ENCODE measurements at places on chromosomes 11 and 22. TPM values are rescaled to one million over a fixed set of nuclear protein-coding genes. Genes with fewer than 3 reads are reported as not detected.

DNA sequence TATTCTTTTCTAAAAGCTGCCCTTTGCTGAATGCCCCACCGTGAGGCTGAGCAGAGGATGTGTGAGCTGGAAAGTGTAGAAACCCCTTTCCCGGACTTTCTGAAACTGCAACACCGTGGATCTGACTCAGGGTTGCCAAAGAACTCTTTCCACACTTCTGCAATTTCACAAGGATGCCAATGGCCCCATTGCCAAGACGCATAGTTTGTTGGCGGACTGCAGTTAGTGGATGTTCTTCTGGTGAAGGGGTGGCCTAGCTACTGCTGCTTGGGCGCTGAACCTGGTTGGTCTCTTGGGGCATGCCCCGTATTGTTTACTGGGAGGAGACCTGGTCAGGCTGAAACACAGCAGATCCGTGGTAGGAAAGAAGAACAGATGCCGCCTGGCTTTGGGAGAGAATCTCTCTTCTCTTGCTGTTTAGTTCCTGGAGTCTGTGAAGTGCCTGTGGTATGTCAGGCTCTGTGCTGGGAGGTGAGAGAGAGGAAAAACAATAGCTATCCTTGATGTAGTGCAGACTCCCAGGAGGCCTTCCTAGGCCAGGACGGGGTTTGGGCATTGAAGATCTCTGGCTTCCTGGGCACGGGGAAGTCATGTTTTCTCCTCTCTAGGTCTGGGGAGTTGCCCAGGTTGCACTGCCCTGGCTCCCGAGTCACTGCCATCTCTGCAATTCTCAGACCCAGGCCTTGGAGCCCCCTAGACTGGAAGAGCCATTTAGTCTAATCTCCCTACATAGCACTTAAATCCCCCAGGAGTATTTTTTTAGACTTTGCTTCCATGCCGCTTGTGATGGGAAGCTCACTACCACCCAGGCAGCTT, 26.9 kb downstream of the CD82 start:
- peak; percentile 79 for DNase-seq
- peak overlapping the region; percentile 43 for H3K4me3 ChIP-seq
- H3K4me1 ChIP-seq: peaks cover 56% of the 10 kb centered on the region

- no peak overlapping the region for H3K4me3 ChIP-seq
- DNase-seq: no peak
- H3K36me3 ChIP-seq: no peaks in the 10 kb centered on the region
Measured at GRCh38 chr22:22882033-22882717, 5.4 kb upstream of the IGLL5 start.

CECR2 gene
- total RNA-seq: 19.6 TPM

OR52I1 gene
- not detected for total RNA-seq

RNF215 gene
- 9.8 TPM for total RNA-seq

ARHGAP42 gene
- 12.3 TPM for total RNA-seq
